Pancreas (tissue), 10 donors: ENCODE measurements at places on chromosomes 1 and 21. TPM values are rescaled to one million over a fixed set of nuclear protein-coding genes. Genes with fewer than 3 reads are reported as not detected.
A peak's percentile ranks its signal among the peaks of the same experiment; 100 is the strongest.

Gene KRTAP22-1
- not detected for total RNA-seq

Gene RGS13
- total RNA-seq: not detected

Gene GJA9
- not detected for total RNA-seq

Gene ITGB3BP
- 8.0 TPM for total RNA-seq

Gene TNFRSF4
- total RNA-seq: 0.26 TPM

Gene KLHDC9
- total RNA-seq: 6.0 TPM

Gene ZMYND12
- 2.8 TPM for total RNA-seq

Gene PTAFR
- 1.9 TPM for total RNA-seq

Gene DMBX1
- total RNA-seq: not detected

Gene FCRLA
- not detected for total RNA-seq

Gene SLC25A34
- 1.9 TPM for total RNA-seq

- H3K27ac ChIP-seq: no peak overlapping the region
- H3K4me1 ChIP-seq: no peaks in the 10 kb centered on the region
- no peaks in the 10 kb centered on the region for H3K27me3 ChIP-seq
Observed at GRCh38 chr1:229714964-229715603, 89.0 kb downstream of the URB2 start.

- peaks cover 6% of the 10 kb centered on the region for H3K4me1 ChIP-seq
- no peak overlapping the region for H3K27ac ChIP-seq
- H3K36me3 ChIP-seq: no peaks in the 10 kb centered on the region
Observed at GRCh38 chr1:154983776-154984466, 777 bp downstream of the FLAD1 start.

- H3K4me3 ChIP-seq: no peak overlapping the region
- no peak for DNase-seq
- H3K27me3 ChIP-seq: no peaks in the 10 kb centered on the region
- H3K36me3 ChIP-seq: peaks cover 28% of the 10 kb centered on the region
- H3K27ac ChIP-seq: no peak overlapping the region
Observed at GRCh38 chr1:200090252-200091159, 63.0 kb downstream of the NR5A2 start.

- no peak for DNase-seq
- no peak overlapping the region for H3K27ac ChIP-seq
- no peaks in the 10 kb centered on the region for H3K4me1 ChIP-seq
- H3K4me3 ChIP-seq: no peak overlapping the region
- no peaks in the 10 kb centered on the region for H3K36me3 ChIP-seq
Observed at GRCh38 chr1:60134716-60135115, 61.1 kb upstream of the C1orf87 start.

- H3K4me3 ChIP-seq: no peak overlapping the region
- H3K27me3 ChIP-seq: no peaks in the 10 kb centered on the region
- H3K4me1 ChIP-seq: no peaks in the 10 kb centered on the region
Observed at GRCh38 chr1:245124241-245124640, 30.5 kb upstream of the KIF26B start.

- H3K36me3 ChIP-seq: no peaks in the 10 kb centered on the region
- DNase-seq: peak; percentile 70
- H3K4me3 ChIP-seq: peak overlapping the region; percentile 82
- no peaks in the 10 kb centered on the region for H3K27me3 ChIP-seq
- H3K4me1 ChIP-seq: peaks cover 18% of the 10 kb centered on the region
- H3K27ac ChIP-seq: peak overlapping the region; percentile 88
Observed at GRCh38 chr1:54407404-54408146, 1.4 kb upstream of the SSBP3 start.

- no peak overlapping the region for H3K27ac ChIP-seq
- H3K4me1 ChIP-seq: no peaks in the 10 kb centered on the region
- DNase-seq: no peak
Observed at GRCh38 chr1:24995661-24996060, 65.6 kb upstream of the RUNX3 start.

- H3K4me1 ChIP-seq: no peaks in the 10 kb centered on the region
- no peaks in the 10 kb centered on the region for H3K36me3 ChIP-seq
- no peak overlapping the region for H3K27ac ChIP-seq
- no peak overlapping the region for H3K4me3 ChIP-seq
Observed at GRCh38 chr1:171948511-171948910, 107.2 kb downstream of the DNM3 start.

DNA sequence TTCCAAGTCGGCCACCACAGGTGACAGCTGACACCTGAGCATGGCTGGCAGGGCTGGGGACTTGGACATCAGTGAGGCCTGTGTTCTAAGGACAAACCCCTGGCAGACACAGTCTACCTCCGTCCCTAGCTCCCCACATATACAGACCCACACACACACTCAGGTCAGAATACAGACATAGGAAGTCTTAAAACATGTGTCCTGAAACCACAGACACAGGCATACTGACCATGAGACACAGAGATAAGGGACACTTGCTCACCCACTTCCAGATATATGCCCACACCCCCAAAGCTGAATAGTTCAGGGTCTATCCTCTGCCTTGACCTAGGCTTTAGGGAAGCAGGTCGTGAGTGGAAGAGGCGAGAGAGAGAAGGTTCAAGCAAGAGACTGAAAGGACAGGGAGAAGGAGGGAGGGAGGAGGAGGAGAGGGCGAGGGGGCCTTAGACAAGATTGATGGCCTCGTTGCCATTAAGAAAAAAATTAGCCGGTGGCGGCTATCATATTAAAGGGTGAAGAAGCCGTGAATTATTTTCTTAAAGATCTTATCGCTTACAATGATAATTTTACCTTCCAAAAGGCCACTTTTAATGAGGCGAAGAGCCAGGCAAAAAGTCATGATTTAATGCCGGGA is 49.9 kb downstream of the TMEM53 start:
- H3K27ac ChIP-seq: no peak overlapping the region
- H3K4me1 ChIP-seq: no peaks in the 10 kb centered on the region
- no peak overlapping the region for H3K4me3 ChIP-seq
- H3K27me3 ChIP-seq: no peaks in the 10 kb centered on the region
- no peaks in the 10 kb centered on the region for H3K36me3 ChIP-seq

- H3K4me3 ChIP-seq: no peak overlapping the region
- H3K36me3 ChIP-seq: no peaks in the 10 kb centered on the region
- H3K27ac ChIP-seq: no peak overlapping the region
Observed at GRCh38 chr1:183052861-183053260, 29.6 kb downstream of the LAMC1 start.

DNA sequence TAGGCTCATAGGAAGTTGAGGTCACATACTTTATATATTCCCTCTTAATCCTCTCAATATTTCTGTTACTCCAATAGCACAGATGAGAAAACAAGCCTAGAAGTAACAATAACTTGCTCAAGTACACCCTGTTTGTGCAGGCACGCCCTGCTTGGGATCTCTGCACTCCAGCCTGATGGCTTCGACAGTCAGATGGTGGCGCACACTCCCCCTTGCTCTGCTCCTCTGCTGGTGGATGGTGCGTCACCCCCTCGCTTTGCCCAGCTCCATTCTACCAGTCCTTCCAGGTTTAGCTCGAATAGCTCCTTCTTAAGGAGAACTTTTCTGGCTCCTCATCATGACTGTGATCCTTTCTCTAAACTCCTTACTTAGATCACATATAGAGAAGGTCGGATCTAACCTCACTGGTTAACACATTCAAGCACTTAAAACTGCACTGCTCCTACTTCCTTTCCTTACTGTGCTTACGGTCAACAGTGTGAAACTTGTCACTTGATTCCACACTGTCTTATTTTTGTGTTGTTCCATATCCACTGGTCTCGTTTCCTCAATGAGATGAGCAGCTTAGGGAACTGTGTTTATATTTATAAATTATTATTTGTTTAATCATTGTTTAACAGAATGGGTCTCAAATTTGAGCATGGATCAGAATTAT is 3.0 kb downstream of the TSPAN2 start:
- no peaks in the 10 kb centered on the region for H3K4me1 ChIP-seq
- DNase-seq: no peak
- no peaks in the 10 kb centered on the region for H3K27me3 ChIP-seq
- no peaks in the 10 kb centered on the region for H3K36me3 ChIP-seq

GRCh38 chr1:15245593-15246360 is 1.2 kb upstream of the FHAD1 start:
- no peaks in the 10 kb centered on the region for H3K27me3 ChIP-seq

DNA sequence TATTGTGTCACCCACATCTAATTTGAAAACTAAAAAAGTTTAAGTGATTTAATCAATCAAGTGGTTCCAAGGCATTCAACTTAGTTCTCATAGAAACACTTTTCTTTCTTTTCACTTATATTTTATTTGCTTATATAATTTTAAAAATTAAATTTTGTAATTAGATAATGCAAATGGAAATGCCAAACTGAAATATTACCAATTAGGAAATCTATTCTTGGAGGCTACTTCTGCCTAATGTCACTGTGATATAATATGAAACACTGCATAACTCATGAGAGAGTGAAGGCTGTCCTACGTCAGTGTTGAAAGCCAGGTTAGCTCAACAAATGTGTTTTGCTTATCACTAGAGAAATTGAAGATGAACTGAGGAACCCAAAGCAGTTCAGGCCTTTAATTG is 18.3 kb upstream of the SHCBP1L start:
- no peak for DNase-seq
- H3K4me3 ChIP-seq: no peak overlapping the region
- H3K4me1 ChIP-seq: no peaks in the 10 kb centered on the region
- no peaks in the 10 kb centered on the region for H3K27me3 ChIP-seq

- H3K27me3 ChIP-seq: no peaks in the 10 kb centered on the region
- no peak for DNase-seq
- H3K27ac ChIP-seq: no peak overlapping the region
Observed at GRCh38 chr1:216216305-216216704, 206.9 kb downstream of the USH2A start.

DNA sequence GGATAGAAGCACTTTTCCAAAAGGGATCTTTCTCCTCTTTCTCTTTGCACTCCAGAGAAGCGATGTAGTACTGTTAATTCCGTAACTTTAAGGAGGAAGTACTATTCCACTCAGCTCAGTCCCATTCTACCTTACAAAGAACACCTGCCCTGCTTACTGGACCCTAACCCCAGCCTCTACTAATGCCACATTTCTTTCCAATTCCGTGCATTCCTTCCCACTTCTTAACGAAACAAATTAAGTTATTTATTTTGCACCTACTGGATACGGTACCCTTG is 511 bp downstream of the NDC1 start:
- H3K27me3 ChIP-seq: no peaks in the 10 kb centered on the region
- DNase-seq: no peak
- H3K4me1 ChIP-seq: no peaks in the 10 kb centered on the region
- no peak overlapping the region for H3K27ac ChIP-seq
- H3K4me3 ChIP-seq: peak overlapping the region; percentile 77

DNA sequence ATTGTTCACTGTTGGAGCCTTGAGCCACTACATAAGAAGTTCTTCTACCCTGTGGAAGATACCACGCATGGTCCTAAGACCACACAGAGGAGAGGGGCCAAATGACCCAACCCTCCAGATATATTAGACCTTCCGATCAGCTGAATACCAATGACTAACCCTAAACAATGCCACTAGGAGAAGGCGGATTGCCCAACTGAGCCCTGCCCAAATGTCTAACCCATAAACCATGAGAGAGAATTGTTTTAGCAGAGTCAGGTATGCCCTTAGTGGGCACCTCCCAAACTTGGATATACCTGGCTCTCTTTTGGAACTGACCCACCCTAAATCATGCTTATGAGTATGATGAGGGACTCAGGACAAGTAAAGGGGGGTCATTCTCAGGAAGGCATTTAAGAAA is 12.3 kb downstream of the SMG5 start:
- no peak overlapping the region for H3K27ac ChIP-seq
- DNase-seq: no peak
- H3K4me3 ChIP-seq: no peak overlapping the region
- H3K4me1 ChIP-seq: no peaks in the 10 kb centered on the region

DNA sequence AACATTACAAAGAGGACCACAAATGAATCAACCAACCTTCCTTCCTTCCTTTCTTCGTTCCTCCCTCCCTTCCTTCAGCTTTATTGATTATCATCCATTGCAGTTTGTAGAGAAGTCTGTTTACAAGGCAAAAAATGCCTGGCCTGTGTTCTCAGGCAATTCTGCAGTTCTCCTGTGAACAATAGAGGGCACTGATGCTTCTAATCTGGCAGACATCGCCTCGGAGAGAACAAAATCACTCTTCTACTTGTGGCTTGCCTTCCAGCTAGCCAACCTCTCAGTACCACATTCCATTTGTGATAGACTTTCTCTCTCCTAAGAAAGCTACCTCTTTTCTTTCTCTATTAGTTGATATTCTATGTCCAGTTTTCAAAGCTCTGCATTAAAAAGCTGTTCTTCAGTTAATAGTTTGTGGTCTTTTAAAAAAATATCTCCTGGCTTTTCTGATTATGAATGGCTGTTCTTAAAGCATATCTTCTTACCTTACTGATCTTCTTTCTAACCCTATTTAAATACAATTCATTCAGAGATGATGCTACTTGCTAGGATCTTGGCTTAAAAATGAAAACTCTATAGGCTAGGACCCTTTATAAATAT is 26.9 kb upstream of the ESRRG start:
- no peaks in the 10 kb centered on the region for H3K4me1 ChIP-seq
- H3K27me3 ChIP-seq: no peaks in the 10 kb centered on the region
- H3K36me3 ChIP-seq: no peaks in the 10 kb centered on the region

- no peaks in the 10 kb centered on the region for H3K27me3 ChIP-seq
- H3K4me3 ChIP-seq: no peak overlapping the region
- H3K27ac ChIP-seq: no peak overlapping the region
- H3K4me1 ChIP-seq: no peaks in the 10 kb centered on the region
Observed at GRCh38 chr1:158025576-158026230, 32.3 kb downstream of the KIRREL1 start.

- no peak overlapping the region for H3K4me3 ChIP-seq
- peaks cover 10% of the 10 kb centered on the region for H3K4me1 ChIP-seq
- H3K27me3 ChIP-seq: no peaks in the 10 kb centered on the region
- H3K36me3 ChIP-seq: no peaks in the 10 kb centered on the region
- no peak for DNase-seq
Observed at GRCh38 chr1:3111348-3112021, 42.5 kb downstream of the PRDM16 start.

DNA sequence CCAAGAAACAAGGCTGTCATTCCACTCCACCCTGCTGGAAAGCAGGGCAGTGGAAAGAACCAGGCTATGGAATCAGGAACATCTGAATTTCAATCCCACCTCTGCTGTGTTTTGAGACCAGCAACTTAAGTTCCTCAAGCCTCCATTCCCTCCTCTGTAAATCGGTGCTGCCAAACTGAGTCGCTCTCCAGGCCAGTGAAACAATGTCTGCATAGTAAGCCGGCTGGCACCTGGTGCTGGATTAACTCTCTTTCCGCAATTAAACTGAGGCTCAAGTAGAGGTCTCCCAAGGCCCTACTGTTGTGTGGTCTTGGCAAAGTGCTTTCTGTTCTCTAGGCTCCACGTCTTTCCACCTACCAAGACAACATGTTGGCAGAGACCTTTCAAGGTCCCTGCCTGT is 65.3 kb downstream of the SSBP3 start:
- no peaks in the 10 kb centered on the region for H3K27me3 ChIP-seq
- no peaks in the 10 kb centered on the region for H3K4me1 ChIP-seq
- H3K36me3 ChIP-seq: no peaks in the 10 kb centered on the region
- no peak overlapping the region for H3K27ac ChIP-seq
- H3K4me3 ChIP-seq: no peak overlapping the region

- H3K4me1 ChIP-seq: no peaks in the 10 kb centered on the region
- no peak overlapping the region for H3K27ac ChIP-seq
- H3K36me3 ChIP-seq: no peaks in the 10 kb centered on the region
- H3K4me3 ChIP-seq: no peak overlapping the region
- no peak for DNase-seq
- H3K27me3 ChIP-seq: no peaks in the 10 kb centered on the region
Observed at GRCh38 chr1:47580451-47580995, 142.7 kb downstream of the FOXD2 start.

- H3K36me3 ChIP-seq: no peaks in the 10 kb centered on the region
- DNase-seq: no peak
- no peak overlapping the region for H3K4me3 ChIP-seq
- H3K27ac ChIP-seq: no peak overlapping the region
Observed at GRCh38 chr1:198054510-198054909, 102.3 kb upstream of the NEK7 start.
